ENCODE measurements at places on chromosomes 2 and 18.
A peak's percentile ranks its signal among the peaks of the same experiment; 100 is the strongest.

- no peak for DNase-seq
Measured at GRCh38 chr2:107384422-107384821, 442.3 kb upstream of the RGPD4 start.

GRCh38 chr18:11587846-11588245, 21.6 kb upstream of the SLC35G4 start:
- no peak for DNase-seq

GRCh38 chr2:233421091-233421816, 67.0 kb downstream of the DGKD start:
- no peak for DNase-seq

GRCh38 chr2:124112966-124113365, 87.9 kb downstream of the CNTNAP5 start:
- no peak for DNase-seq

- DNase-seq: no peak
Measured at GRCh38 chr2:85976106-85976920, 87.5 kb upstream of the ST3GAL5 start.

DNA sequence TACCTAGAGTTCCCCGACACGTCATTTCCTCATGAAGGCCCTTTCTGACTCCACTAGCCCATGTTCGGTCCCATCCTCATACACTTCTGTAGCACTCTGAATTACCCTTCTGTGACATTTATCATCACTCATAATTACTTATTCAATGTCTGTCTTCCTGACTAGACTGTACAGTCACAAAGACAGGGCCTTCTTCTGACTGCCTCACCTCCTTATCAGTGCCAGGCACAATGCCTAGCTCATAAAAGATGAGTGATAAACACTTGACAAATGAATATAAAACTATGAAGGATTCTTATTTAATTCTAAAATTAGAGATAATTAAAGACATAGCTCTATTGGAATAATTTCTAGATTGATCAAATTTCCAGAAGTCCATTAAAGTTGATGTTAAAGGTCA, 1.4 kb upstream of the UBXN4 start:
- DNase-seq: no peak

DNA sequence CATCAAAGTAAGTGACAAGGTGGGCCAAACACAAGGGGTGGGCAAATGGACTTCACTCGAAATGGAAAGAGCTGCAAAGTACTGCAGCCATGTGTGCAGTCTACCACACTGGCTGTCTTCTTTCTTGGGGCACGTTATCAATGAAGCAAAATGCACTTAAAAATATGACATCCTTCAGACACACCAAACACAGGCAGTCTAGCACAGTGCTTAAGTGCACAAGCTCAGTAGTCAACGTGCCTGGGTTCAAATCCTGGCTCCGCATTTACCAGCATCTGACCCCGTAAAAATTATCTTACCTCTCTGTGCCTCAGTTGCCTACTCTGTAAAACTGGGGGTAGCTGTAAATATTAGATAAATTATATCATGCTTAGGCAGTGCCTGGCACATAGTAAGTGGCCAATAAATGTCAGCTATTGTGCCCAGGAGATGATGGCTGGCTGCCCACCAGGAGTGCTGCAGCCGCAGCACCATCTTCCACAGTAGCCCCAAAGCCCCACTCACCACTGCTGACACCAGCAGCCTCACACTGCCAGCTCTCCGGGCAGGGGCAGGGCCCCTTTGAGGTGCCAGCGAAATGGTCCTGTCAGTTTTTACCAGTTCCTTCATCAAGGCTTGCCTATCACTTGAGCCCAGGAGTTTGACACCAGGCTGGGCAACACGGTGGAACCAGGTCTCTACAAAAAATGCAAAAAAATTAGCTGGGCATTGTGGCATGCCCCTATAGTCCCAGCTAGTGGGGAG, 121.8 kb upstream of the SLC1A4 start:
- no peak for DNase-seq

- DNase-seq: no peak
Measured at GRCh38 chr2:231545105-231545902, 15.1 kb upstream of the NMUR1 start.

GRCh38 chr18:35934891-35935290, 37.6 kb upstream of the RMP24 start:
- no peak for DNase-seq

- DNase-seq: no peak
Measured at GRCh38 chr2:210198326-210198725, 26.9 kb downstream of the ACADL start.

DNA sequence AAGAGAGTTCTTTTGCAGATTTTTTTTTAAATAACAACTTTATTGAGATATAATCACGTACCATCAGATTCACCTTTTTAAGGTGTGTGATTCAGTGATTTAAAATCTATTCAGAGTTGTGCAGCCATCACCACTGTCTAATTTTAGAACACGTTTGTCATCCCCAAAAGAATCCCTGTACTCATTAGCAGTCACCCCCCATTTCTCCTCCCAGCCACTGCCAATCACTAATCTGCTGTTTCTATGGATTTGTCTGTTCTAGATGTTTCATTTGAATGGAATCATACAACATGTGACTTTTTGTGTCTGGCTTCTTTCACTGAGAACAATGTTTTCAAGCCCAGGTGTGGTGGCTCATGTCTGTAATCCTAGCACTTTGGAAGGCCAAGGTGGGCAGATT, 55.4 kb upstream of the RAPH1 start:
- DNase-seq: no peak

GRCh38 chr2:201642579-201643215, 606 bp downstream of the TMEM237 start:
- DNase-seq: peak; percentile 80

DNA sequence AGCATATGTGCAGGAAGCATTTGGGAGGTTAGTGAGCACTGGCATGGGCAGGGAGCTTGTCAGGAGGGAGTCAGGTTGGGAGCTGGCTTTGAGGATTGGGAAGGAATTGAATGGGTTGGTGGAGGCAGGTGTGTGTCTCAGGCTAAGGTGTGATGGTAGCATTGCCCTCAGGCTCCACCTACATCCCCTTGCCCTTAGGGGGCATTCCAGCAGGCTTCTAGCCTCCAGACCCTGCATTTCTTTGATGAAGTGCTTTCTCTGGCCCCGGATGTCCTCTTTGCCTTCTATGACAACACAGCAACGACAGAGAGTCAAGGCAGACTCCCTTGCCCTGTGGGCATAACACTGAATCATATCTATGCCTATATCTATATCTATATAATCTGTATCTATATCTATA, 13.5 kb downstream of the RHBDD1 start:
- DNase-seq: no peak

DNA sequence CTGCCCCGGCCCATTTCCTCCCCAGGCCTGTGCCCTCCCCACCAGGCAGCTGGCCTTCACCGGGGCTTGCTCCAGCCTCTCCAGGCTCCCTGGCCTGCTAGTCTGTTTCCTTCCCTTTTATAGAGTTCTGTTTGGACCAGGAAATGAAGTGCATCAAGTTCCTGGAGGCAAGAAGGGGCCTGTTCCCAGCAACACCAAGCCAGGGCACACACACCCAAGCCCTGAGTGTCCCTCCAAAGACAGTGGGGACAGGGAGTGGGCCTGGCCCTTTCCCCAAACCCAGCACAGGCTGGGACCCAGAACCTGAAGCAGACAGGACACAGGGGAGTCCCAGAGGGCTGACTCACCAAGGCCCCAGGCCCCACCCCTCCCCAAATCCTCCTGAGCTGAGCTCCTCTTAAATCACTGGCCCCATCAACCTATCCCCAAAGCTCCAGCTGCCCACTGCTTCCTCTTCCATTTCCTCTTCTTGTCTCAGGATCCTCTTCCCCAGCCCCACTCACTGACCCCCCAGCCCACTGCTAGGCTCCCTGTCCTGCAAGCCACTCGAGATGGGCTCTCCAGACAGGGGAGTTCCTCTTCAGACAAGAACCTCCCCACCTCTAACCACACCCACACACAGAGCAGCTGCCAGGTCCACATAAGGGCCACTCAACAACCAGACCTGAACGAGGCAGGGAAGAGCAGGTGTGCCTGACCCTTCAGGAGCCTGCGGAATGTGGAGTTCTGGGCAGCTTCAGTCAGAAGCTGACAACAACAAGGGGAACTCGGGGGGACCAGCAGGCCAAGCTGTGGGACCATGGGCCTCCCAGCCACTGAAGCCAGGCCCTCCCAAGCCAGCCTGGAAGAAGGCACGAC, 74.2 kb downstream of the TNS1 start:
- DNase-seq: peak; percentile 50

DNA sequence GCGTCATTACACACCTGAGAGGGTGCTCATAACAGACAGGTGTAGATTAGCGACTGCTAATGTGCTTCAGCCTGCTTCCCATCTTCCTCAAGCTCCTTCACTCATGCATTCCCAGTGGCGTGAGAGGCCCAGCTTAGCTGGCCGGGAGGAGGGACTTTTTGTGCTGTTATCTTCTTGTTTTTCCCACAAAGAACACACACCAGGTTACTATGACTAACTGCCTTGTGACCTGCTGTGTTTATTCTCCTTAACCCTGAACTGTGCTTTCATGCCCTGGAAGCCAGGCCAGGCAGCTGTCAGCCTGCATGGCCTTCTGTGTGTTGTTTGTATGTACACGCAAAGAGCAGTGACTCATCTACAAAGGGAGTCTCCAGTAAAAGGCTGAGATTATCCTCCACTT, 143.8 kb downstream of the PIEZO2 start:
- peak; percentile 1 for DNase-seq

DNA sequence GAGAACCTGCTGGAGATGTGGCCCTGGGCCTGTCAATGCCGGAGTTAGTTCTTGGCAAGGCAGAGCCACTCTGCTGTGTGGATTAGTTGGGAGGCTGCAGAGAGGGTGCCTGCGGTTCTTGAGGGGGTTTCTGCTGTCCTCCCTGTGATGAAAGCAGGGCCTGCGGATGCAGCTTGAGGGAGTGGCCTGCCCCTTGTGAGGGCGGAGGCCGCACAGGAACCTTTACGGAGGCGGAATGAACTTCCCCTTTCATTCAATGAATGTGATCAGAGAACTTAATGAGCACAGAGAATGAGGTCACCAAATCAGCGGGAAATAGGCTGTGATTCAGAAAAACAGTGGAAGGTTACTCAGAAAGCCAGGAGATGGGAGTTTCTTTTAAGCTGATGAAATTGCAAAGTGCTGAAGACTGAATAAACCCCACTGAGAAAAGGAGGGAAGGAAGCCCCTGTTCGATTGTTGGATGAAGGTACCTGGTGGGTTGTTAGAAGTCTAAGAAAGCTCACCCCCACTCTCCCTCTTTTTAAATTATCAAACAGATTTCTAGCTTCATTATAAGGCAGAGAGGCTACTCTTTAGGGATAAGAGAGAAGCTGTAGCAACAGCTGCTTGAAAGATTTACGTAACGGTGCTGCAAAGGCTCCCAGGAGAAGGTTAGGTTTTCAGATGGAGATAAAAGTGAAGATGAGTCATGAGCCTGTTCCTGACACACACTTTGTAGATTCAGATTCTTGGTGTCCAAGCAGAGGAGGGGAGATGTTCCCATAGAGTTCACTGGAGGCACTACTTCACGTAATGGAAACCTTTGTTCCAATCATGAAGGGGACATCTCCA, 47.4 kb downstream of the VWA3B start:
- DNase-seq: no peak

GRCh38 chr2:154961676-154962075, 263.2 kb downstream of the KCNJ3 start:
- no peak for DNase-seq

DNA sequence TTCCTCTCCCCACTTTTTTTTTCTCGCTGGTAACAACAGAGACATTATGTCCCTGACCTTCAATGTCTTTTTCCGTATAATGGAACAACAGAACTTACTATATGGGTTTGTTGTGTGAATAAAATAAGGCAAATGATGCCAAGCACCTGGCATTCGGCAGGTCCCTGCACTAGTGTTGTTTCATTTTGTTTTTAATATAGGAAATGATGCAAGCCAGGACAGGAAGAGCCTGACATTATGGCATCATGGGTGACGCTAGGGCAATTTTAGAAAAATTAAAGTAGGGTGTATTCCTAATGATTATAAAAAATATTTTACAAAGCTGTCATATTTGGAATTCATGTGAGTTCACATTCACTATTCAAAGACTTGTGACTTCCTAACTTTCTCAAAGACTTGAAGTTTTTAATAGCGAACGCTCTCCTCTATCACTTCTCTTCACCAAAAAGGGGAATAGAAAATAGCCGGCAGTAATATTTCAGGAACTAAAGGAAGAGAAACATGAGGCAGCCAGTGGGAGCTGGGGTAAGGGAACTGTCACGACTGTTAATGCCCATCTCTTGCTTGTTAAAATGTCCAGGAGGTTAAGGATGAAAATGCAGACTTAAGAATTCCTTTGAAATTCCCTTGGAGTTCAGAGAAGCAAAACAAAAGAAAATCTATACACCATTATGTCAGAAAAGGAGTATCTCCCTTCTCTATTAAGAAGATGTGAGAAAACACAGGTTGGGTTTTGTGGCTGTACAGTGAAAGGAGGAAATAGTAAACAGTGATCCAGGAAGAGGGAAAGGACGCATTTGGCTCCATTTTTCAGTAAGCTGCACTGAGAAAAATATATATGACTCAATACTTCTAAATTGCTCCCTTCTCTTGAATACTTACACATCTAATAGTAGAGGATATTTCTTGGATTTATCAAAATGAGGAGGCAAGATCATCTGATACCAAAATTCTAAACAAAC, 60.2 kb downstream of the DPP4 start:
- DNase-seq: no peak

DNA sequence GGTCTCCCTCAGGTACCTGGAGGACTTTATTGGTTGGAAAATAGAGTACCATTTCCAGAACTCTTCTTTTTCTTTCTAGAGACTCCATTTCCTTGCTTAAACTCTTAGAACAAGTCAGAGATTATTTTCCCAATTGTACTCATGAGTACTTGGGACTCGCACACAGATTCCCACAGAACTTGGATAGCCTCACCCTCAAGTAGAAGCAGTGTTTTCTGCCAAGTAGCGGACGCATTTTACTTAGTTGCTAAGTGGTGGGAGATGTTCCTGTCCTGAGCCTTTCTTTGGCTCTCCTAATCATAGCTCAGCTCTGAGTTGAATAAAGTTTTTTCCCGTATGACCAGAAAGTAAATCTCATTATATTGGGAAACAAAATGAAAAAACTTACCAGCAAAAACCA, 17.2 kb downstream of the SLC30A3 start:
- DNase-seq: no peak

GRCh38 chr2:104826016-104826415, 27.9 kb upstream of the POU3F3 start:
- DNase-seq: no peak

- DNase-seq: no peak
Measured at GRCh38 chr18:35118641-35119040, 77.4 kb downstream of the MAPRE2 start.

- DNase-seq: no peak
Measured at GRCh38 chr18:35303610-35304009, 13.6 kb upstream of the ZSCAN30 start.

DNA sequence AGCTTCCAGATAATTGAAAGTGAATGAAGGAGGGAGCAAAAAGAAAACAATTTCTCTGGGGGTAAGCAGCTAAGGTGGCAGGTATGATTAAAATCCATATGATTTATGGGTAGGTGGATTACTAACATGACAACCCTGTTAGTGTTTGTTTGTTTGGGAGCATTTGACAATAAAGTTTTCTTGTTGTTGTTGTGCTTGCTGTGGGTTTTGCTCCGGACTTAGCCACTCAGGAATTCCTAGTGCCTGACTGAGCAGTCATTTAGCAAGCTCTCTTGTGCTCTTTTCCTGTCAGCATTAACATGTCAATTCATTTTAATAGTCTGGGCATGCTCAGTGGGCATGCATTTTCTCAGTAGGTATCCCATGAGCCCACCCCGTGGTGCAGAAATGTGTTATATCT, 674.8 kb upstream of the ZEB2 start:
- no peak for DNase-seq

GRCh38 chr2:211093743-211094303, 537.4 kb downstream of the CPS1 start:
- DNase-seq: no peak

- DNase-seq: no peak
Measured at GRCh38 chr2:75986617-75987016, 275.9 kb upstream of the GCFC2 start.
